ENCODE measurements at places on chromosomes 5 and 9. TPM values are rescaled to one million over a fixed set of nuclear protein-coding genes. Genes with fewer than 3 reads are reported as not detected.
A peak's percentile ranks its signal among the peaks of the same experiment; 100 is the strongest.

DNA sequence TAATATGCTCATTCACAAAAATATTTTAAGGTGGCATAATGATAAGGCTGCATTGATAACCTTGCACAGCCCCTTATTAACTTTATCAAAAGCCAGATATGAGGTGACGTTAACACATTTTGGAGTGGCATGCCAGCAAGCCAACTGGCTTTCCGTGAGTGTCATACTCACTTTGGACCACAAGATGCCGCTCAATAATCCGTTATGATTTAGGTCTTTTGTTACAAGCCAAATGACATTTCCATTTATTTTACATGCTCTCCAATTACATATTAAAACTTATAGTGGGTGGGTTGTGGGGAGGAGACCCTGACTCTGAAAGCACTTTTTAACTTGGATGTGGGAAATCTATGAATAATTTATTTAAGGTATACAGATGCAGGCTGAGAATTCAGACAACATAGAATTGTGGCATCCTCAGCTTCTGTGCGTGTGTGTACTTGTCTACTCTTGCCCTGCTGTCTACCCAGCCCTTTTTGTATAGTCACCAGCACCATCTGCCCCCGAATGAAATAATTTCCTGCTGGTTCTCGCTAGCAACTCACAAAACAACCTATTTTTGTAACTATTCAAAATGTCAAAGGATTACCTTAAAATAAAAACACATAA is 305.1 kb downstream of the PSAT1 start:
- H3K36me3 ChIP-seq = no peaks in the 10 kb centered on the region
- no peaks in the 10 kb centered on the region for H3K4me1 ChIP-seq
- DNase-seq = no peak

DNA sequence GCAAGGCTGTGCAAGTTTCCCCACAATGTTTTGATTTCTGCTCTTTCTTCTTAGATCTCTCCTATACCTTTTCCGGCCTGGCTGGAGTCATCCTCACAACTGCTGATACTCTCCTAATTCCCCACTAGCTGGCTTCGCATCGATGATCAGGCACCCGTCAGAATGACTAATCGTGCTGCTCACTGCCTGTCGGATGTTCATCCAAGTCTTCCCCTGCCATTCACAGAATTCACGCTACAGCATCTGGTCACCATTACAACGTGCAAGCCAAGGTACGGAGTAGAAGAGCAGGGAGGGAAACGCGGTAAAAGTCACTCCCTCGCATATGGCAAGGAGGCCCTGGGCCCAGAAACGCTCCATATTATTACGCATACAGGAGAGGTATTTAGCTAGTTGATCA is 35.1 kb downstream of the CDH10 start:
- H3K27me3 ChIP-seq = no peaks in the 10 kb centered on the region
- no peaks in the 10 kb centered on the region for H3K36me3 ChIP-seq
- no peak overlapping the region for H3K27ac ChIP-seq
- no peaks in the 10 kb centered on the region for H3K4me1 ChIP-seq

DNA sequence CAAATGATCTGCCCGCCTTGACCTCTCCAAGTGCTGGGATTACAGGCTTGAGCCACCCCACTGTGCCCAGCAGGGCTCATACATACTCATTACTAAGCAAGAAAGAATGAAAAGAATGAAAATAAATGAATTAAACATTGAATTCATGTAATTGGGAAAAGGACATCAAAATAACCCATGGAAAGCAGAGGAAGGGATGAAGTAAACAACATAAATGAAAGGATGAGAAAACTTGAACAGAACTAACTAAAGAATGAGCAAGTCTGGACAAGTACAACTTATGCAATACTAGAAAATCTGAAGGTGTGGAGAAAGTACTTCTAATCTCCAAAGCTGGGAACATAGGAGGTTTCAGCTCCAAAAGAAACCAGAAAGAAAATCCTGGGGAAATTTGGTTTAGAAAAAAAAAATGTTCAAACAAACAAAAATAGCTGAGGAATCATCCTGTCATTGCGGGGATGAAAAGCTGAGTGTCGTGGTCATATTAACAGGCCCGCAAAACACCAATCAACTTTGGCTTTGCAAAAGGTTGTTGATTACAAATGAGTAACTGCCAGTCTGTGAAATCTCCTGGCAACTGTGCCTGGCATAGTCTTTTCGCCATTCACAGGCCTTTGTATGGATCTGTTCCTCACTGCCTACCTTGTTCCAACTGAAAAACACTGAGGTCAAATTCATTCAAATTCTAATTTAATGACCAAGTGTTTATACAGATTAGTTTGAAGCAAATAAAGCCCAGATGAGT is 2.3 kb upstream of the AK3 start:
- H3K4me3 ChIP-seq = no peak overlapping the region
- no peak overlapping the region for H3K27ac ChIP-seq
- no peaks in the 10 kb centered on the region for H3K36me3 ChIP-seq
- no peak for DNase-seq
- H3K4me1 ChIP-seq = peaks cover 3% of the 10 kb centered on the region

DNA sequence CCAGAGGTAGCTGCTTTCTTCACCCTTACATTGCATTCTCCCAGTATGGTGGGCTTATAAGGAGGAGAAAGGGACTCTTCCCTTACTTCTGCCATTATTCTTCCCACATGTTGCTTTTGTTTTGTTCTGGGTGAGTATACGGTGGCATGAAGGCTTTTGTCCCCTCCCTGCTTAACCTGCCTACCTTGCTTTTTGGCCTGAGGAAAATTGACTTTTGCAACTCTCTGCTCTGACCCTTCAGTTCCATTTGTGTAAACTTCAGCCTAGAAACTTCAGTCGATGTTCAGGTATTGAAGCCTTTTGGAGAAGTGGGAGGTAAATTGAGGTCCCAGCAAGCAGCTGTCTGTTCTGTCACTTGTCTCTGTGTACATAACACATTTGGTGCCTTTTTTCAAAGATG is 110.2 kb downstream of the PCSK1 start:
- H3K4me3 ChIP-seq = no peak overlapping the region
- H3K27ac ChIP-seq = no peak overlapping the region
- H3K27me3 ChIP-seq = no peaks in the 10 kb centered on the region
- H3K4me1 ChIP-seq = no peaks in the 10 kb centered on the region

DNA sequence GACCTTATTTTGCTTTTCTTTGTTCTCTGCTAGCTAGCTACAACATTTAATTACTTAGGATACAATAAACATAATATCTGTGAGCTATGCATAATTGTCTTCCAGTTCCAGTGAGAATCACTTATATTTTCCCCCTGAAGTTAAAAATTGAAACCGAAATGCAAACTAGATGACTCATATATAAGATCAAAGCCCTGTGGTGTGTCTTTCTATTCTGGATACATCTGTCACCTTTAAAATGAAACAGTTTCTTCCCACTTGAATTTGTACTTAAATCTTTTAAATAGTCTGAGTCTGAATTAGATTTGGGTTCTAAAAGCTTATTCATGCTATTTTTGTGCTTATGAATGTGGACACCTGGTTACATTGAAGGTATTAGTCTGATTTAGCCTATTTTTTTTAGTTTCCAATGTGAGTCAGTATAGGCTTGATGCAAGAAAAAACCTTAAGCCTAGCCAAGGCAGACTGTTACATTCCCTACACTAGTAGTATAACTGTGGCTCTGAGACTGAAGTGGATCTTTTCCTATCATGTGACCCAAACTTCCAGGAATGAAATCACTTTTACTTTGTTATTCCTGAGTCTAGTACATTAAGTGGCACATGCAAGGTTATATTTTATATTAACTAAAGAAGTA is 703.5 kb upstream of the RGMB start:
- no peaks in the 10 kb centered on the region for H3K36me3 ChIP-seq
- H3K27me3 ChIP-seq = no peaks in the 10 kb centered on the region
- no peaks in the 10 kb centered on the region for H3K4me1 ChIP-seq
- no peak overlapping the region for H3K27ac ChIP-seq

- H3K36me3 ChIP-seq = no peaks in the 10 kb centered on the region
- H3K4me1 ChIP-seq = peaks cover 9% of the 10 kb centered on the region
- H3K4me3 ChIP-seq = no peak overlapping the region
- H3K27ac ChIP-seq = no peak overlapping the region
Observed at GRCh38 chr5:59007460-59008063, 424.7 kb downstream of the RAB3C start.

GRCh38 chr5:213803-214395 is 4.1 kb downstream of the CCDC127 start:
- no peak overlapping the region for H3K4me3 ChIP-seq
- H3K36me3 ChIP-seq = no peaks in the 10 kb centered on the region
- no peak for DNase-seq
- H3K4me1 ChIP-seq = no peaks in the 10 kb centered on the region
- no peak overlapping the region for H3K27ac ChIP-seq

- H3K27ac ChIP-seq = no peak overlapping the region
- no peak for DNase-seq
- H3K36me3 ChIP-seq = no peaks in the 10 kb centered on the region
- no peaks in the 10 kb centered on the region for H3K27me3 ChIP-seq
Observed at GRCh38 chr5:127136908-127137307, 63.6 kb upstream of the C5orf63 start.

GRCh38 chr9:137278061-137278701 is 655 bp downstream of the TOR4A start:
- DNase-seq = peak; percentile 77
- H3K27me3 ChIP-seq = peaks cover 27% of the 10 kb centered on the region
- H3K36me3 ChIP-seq = peaks cover 12% of the 10 kb centered on the region

DNA sequence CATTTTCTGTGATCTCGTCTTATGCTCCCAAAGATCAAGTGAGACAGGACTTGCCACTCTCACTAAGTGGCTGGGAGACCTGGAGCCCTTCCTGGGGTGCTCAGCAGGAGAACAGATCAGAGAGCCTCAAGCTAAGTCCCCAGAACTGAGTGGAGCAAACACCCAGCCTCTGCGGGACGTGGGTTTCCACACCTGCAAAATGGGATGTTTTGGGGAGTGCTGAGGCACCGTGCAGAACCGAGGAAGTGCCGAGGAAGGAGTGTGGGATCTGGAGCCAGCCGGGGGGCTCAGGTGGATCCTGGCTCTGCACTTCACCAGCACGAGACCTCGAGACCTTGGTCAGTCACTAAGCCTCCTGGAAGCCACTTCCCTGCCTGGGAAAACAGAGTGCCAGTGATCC is 166.0 kb downstream of the DAB2IP start:
- peaks cover 6% of the 10 kb centered on the region for H3K4me1 ChIP-seq
- no peak for DNase-seq
- no peak overlapping the region for H3K27ac ChIP-seq
- H3K36me3 ChIP-seq = no peaks in the 10 kb centered on the region
- H3K27me3 ChIP-seq = no peaks in the 10 kb centered on the region

DNA sequence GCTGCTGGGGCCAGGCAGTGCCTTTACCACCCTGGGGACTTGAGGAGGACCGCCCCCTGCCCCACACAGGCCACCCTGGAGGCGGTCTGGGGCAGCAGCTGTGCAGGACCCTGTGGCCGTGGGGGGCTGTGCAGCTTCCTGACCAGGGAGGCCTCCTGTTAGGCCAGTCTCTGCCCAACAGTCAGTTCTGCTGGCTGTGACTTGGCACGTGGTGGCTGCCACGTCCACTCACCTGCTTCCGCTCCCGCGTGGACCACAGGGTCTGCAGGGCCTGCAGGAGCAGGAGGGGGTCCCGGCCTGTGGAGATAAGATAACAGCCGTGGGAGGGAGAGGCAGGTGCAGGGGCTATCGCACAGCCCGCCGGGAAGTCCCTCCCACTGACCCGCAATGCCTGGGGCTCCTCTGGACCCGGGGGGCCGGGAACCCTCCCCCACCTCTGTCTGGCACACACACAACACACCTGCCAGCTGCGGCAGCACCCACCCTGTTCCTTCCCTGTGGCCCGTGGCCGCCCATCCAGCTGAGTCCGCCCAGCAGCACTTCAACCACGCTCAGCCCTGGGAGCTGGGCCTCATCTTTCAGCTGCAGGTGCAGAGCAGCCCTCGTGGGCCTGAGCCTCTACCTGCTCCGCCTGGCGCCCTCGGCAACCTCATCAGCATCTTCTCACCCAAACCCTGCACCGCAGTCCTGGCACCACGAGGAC is 39.7 kb downstream of the EXD3 start:
- no peaks in the 10 kb centered on the region for H3K27me3 ChIP-seq
- H3K27ac ChIP-seq = no peak overlapping the region
- H3K4me1 ChIP-seq = no peaks in the 10 kb centered on the region
- H3K36me3 ChIP-seq = no peaks in the 10 kb centered on the region

DNA sequence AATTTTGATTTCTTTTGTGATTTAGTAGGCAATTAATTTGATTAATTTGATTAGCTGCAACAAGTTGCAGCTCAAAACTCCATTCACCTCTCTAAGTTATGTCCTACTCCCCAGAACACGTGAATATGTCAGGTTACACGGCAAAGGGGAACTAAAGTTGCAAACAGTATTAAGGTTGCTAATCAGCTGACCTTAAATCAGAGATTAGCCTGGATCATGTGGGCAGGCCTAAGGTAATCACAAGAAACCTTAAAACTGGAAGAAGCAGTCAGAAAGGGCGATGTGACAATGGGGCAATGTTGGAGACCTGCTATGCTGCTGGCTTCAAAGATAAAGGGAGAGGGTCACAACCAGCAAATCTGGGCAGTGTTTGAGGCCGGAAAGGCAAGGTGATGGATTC is 47.3 kb upstream of the ANXA1 start:
- DNase-seq = no peak
- no peak overlapping the region for H3K4me3 ChIP-seq
- H3K27me3 ChIP-seq = no peaks in the 10 kb centered on the region
- no peaks in the 10 kb centered on the region for H3K4me1 ChIP-seq
- H3K36me3 ChIP-seq = no peaks in the 10 kb centered on the region

DNA sequence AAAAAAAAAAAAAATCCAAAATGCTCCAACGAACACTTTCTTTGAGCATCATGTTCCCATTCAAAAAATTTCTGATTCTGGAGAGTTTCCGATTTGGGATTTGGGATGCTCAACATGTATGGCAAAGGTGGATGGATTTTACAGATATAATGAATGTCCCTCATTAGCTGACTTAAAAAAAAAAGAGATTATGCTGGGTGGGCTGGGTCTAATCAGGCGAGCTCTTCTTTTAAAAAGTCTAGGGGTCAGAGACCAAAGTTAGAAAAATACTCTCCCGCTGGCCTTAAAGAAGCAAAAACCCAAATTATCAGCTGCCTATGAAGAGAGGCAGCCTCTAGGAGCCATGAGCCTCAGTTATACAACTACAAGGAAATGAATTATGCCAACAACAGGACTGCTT is 15.2 kb upstream of the CTNNAL1 start:
- H3K27me3 ChIP-seq = no peaks in the 10 kb centered on the region
- DNase-seq = no peak
- H3K4me1 ChIP-seq = no peaks in the 10 kb centered on the region
- no peak overlapping the region for H3K27ac ChIP-seq

CNTLN gene
- 10.5 TPM for total RNA-seq

GRAMD2B gene
- 11.7 TPM for total RNA-seq

PRUNE2 gene
- total RNA-seq = 13.2 TPM

CORO2A gene
- 26.2 TPM for total RNA-seq

GRIA1 gene
- 1.1 TPM for total RNA-seq

IFNE gene
- not detected for total RNA-seq

ANKRD31 gene
- total RNA-seq = 0.27 TPM

DPYSL3 gene
- 385 TPM for total RNA-seq

LIFR gene
- 18.9 TPM for total RNA-seq

Measured in H1 (cell line).